Hematopoietic multipotent progenitor cell (in vitro differentiated cells): ENCODE measurements at places on chromosomes 5 and 9.

GRCh38 chr5:6543346-6543730 lies 89.5 kb downstream of the NSUN2 start:
- no peak for DNase-seq

DNA sequence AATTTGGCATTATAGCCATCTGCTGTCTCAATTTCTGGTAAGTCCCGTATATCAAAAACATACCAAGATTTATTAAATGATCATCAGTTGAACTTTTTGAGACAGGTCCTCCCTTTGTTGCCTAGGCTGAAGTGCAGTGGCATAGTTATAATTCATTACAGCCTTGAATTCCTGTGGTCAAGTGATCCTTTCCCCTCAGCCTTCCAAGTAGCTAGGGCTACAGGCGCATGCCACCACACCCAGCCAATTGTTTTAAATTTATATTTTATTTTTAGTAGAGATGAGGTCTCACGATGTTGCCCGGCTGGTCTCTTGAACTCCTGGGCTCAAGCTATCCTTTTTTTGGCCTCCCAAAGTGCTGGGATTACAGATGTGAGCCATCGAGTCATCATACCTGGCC lies 418.9 kb downstream of the ARHGEF28 start:
- no peak for DNase-seq

GRCh38 chr5:141763541-141763940 lies 81.5 kb upstream of the ARAP3 start:
- DNase-seq = no peak

GRCh38 chr9:34809504-34810186 lies 99.7 kb upstream of the CCL21 start:
- peak; percentile 40 for DNase-seq

DNA sequence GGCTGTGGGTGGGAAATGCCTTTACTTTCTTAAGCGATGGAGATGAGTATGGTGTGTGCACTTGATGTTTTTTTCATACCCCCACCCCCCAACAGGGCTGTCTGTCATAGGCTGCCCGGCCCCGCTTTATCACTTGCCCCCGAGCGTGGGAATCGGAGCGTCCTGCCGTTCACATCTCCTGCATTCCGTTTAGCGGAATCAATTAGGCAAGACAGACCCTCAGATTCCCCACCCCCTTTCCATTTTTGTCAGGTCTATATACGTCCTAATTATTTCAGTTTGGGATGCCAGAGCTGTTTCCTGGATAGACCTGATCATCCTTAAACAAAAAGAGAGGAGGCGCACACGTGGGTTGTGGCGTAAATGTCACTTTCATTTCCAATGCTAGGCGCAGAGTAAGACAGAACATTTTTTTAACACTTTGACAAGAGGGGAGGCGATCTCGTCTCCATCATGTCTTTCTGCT lies 217.2 kb downstream of the MEF2C start:
- peak; percentile 21 for DNase-seq

GRCh38 chr5:120155873-120156272 lies 308.2 kb upstream of the PRR16 start:
- no peak for DNase-seq

DNA sequence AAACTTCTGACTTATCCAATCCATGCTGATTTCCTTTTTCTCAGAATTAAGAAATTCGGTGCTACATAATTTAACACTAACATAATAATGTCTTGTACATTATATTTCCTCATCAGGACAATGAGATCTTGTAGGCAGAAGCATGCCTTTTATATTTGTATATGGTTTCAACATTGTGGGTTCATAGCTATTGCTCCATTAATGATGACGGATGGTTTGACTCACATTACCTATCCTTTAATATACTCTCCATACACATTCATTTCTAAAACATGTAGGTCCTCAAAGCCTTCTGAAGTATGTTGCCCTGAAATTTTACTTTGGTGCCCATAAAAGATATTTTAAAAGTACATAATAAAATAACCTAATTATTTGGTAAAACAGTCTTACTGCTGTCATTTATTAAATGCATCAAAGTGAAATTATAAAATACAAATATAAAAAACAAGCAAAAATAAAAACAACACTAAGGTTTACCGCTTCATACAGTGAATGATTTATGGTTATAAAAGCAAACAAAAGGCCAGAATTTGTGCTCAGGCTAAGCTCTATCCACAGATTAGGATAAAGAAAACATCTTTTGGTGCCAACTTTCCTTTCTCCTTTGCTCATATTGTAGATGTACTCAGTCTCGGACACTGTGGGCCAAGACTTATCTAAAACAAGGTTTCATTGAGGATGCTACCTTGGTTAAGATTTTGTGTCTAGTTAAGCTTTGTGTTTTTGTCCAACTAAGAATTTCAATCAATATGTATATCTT lies 61.2 kb upstream of the GCNT4 start:
- no peak for DNase-seq
